ENCODE measurements at places on chromosomes 3 and 15. TPM values are rescaled to one million over a fixed set of nuclear protein-coding genes. Genes with fewer than 3 reads are reported as not detected.

GRCh38 chr3:12190832-12191231, 32.1 kb upstream of the TIMP4 start:
- H3K27ac ChIP-seq = no peak overlapping the region
- no peaks in the 10 kb centered on the region for H3K27me3 ChIP-seq
- DNase-seq = no peak
- H3K4me1 ChIP-seq = peaks cover 17% of the 10 kb centered on the region
- no peak overlapping the region for H3K4me3 ChIP-seq

- no peak for DNase-seq
- no peaks in the 10 kb centered on the region for H3K27me3 ChIP-seq
- H3K4me1 ChIP-seq = no peaks in the 10 kb centered on the region
- no peak overlapping the region for H3K27ac ChIP-seq
- no peaks in the 10 kb centered on the region for H3K36me3 ChIP-seq
- no peak overlapping the region for H3K4me3 ChIP-seq
Measured at GRCh38 chr3:159947220-159947619, 41.4 kb upstream of the IL12A start.

DNA sequence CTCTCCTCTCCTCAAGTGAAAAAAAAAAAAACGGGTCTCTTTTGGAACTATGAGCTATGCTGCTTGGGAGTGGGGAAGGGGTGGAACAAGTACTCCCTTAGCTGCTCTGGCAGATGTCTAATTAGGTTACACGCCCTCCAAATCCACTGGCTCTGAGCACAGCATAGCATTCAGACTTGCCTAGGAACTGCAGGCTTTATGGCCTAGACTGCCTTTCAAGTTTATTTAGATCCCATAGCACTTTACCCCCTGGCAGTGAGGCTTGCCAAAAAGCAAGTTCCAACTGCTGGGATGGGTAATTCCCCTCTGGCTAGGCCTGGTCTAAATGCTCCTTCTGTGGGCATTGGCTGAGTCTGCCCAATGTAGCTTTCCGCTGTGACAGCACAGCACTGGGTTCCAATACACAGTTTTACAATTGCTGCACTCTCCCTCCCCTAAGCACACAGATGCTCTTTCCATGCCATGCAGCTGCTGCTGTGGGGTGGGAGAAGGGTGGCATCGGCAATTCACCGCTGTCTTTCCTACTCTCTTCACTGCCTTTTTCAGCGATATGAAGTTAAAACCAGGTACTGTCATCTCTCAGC, 152.8 kb downstream of the KCNAB1 start:
- H3K4me1 ChIP-seq = no peaks in the 10 kb centered on the region
- H3K27ac ChIP-seq = no peak overlapping the region
- H3K36me3 ChIP-seq = no peaks in the 10 kb centered on the region
- H3K27me3 ChIP-seq = no peaks in the 10 kb centered on the region
- no peak for DNase-seq

HYAL1 gene
- 78.8 TPM for total RNA-seq

DNA sequence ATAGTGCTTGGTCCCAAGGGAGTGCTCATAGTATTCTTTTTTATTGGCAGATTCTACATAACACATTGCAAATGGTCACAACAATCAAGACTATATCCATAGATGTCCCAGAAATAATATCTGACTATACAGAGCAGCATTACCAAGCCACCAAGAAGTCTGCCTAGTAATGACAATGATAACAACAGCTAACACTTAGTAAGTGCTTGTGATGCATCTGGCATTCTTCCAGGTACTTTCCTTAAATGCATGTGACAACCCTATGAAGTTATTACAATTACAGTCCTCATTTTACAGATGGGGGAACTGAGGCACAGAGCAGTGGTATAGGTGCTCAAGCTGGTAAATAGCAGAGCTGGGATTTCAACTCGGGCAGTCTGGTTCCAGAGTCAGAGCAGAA, 49.6 kb upstream of the ICE2 start:
- no peaks in the 10 kb centered on the region for H3K27me3 ChIP-seq
- H3K4me1 ChIP-seq = peaks cover 4% of the 10 kb centered on the region
- DNase-seq = no peak
- H3K36me3 ChIP-seq = peaks cover 8% of the 10 kb centered on the region

ADAMTSL3 gene
- 26.2 TPM for total RNA-seq

MESP2 gene
- not detected for total RNA-seq

DNA sequence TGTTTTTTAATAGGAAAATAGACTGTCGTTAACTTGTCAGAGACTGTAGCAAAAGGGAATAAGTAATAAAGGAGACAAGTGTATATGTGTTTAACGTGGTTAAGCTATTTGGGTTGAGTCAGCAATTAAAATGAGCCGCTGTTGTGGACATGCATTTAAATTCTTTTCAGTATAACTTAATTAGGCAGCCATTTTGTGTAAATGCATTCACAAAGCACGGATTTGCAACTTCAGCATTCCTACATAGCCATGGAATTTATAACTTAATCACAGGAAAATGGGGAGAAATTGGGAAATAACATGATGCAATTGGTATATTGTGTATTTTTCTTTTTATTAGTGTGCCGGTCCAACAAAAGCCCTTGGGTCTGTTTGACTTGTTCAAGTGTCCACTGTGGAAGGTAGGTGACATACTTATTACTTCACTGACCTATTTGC, 27.9 kb downstream of the USP3 start:
- no peak for DNase-seq
- H3K27me3 ChIP-seq = no peaks in the 10 kb centered on the region
- H3K36me3 ChIP-seq = peaks cover 5% of the 10 kb centered on the region
- H3K27ac ChIP-seq = no peak overlapping the region

- no peak overlapping the region for H3K4me3 ChIP-seq
- no peaks in the 10 kb centered on the region for H3K36me3 ChIP-seq
- DNase-seq = no peak
- H3K4me1 ChIP-seq = no peaks in the 10 kb centered on the region
- H3K27ac ChIP-seq = no peak overlapping the region
Measured at GRCh38 chr3:100838157-100838556, 128.9 kb downstream of the TFG start.

GRCh38 chr15:67066041-67066958, 898 bp downstream of the SMAD3 start:
- DNase-seq = no peak
- H3K27me3 ChIP-seq = no peaks in the 10 kb centered on the region
- peak overlapping the region; percentile 81 for H3K4me3 ChIP-seq
- H3K4me1 ChIP-seq = peaks cover 28% of the 10 kb centered on the region
- no peaks in the 10 kb centered on the region for H3K36me3 ChIP-seq

DNA sequence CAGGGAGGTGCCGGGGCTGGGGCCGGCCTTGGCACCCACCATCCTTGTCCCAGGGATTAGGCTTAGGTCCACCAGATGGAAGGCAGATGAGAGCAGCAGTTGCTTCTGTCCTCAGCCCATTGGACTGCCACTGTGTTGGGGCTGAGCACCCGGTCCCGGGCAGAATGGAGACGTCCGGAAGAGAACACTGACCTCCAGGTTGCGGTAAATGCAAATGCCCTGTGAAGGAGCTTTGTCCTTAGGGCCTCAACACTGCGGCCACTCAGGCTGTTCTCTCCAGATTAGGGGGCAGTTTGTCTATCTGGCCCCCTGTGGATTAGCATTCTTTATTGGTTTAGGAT, at the start of gene SERINC4:
Gene SERINC4, minus strand, starts transcription at position 276 of the 341 bp plus-strand sequence. Its CDS starts 234 bp downstream, at position 42.
- H3K4me1 ChIP-seq = peaks cover 33% of the 10 kb centered on the region
- H3K36me3 ChIP-seq = peaks cover 70% of the 10 kb centered on the region
- H3K27ac ChIP-seq = peak within 1 kb of the TSS; percentile 87
- no peaks in the 10 kb centered on the region for H3K27me3 ChIP-seq
- peak within 1 kb of the TSS; percentile 96 for H3K4me3 ChIP-seq
- DNase-seq = peak; percentile 23

DNA sequence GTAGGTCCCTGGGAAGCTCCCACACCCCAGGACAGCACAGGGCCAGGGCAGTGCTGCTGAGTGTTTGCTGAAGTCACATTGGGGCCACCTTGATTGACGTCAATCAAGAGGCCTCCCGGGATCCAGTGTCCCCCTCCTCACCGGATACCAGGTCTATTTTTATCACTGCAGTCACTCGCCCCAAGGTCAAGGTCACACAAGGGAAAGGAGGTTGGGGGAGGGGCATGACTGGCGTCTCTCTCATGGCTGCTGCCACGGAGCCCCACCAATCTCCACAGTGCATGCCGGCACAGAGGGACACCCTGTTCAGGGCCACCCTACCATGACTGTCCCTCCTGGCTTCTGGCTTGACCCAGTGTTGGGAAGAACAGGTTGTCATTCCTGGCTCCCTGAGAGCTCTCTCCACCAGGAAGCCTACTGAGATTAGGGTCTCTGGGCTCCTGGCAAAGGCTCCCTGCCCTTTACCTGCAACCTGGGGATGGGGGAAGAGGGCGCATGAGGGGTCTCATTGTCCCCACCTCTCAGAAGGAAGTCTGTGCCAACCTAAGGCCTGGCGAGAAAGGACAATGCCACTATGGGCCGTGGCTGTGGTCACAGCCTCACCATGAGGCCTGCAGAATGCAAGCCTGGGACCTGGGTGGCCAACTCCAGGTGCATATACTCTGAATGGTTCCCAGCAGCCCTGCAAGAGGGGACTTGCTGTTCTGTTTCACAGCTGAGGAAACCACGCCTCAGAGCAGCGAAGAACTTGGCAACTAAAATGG, 1.5 kb downstream of the MYL3 start:
- no peak overlapping the region for H3K27ac ChIP-seq
- H3K4me1 ChIP-seq = peaks cover 11% of the 10 kb centered on the region
- DNase-seq = peak; percentile 53
- no peaks in the 10 kb centered on the region for H3K36me3 ChIP-seq
- no peak overlapping the region for H3K4me3 ChIP-seq

- no peak for DNase-seq
- H3K4me1 ChIP-seq = no peaks in the 10 kb centered on the region
- no peak overlapping the region for H3K27ac ChIP-seq
- H3K36me3 ChIP-seq = no peaks in the 10 kb centered on the region
- no peaks in the 10 kb centered on the region for H3K27me3 ChIP-seq
Measured at GRCh38 chr3:34319881-34320280, 521.5 kb downstream of the PDCD6IP start.

DNA sequence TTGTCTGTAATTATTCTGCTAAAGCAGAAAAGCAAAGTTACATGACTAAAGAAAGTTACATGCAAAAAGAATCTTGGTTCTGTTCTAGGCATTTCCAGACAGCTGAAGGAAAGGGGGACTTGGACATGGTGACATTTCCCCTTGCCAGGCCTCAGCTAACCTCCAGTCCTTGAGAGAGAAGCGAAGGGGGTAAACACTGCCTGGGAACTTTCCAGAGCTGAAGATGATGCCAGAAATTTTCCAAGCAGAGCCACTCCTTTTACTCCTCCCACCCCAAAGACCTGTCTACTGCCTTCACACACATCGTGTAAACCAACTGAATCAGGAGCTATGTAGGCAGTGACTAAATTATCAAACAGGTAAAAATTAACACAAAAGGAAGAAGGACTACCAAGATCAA, 5.4 kb downstream of the MEX3B start:
- no peak overlapping the region for H3K4me3 ChIP-seq
- H3K36me3 ChIP-seq = no peaks in the 10 kb centered on the region
- no peaks in the 10 kb centered on the region for H3K27me3 ChIP-seq
- DNase-seq = no peak

- no peaks in the 10 kb centered on the region for H3K36me3 ChIP-seq
- no peaks in the 10 kb centered on the region for H3K27me3 ChIP-seq
- H3K4me1 ChIP-seq = no peaks in the 10 kb centered on the region
- no peak overlapping the region for H3K27ac ChIP-seq
Measured at GRCh38 chr3:32940726-32941125, 10.7 kb upstream of the CCR4 start.

FAM174B gene
- total RNA-seq = 62.9 TPM

- no peak overlapping the region for H3K27ac ChIP-seq
- H3K4me3 ChIP-seq = no peak overlapping the region
- no peak for DNase-seq
Measured at GRCh38 chr3:169110633-169111032, 552.9 kb downstream of the MECOM start.

MRPS11 gene
- total RNA-seq = 33.7 TPM

GRCh38 chr3:81485444-81485865, 276.0 kb downstream of the GBE1 start:
- DNase-seq = no peak
- H3K4me1 ChIP-seq = peaks cover 3% of the 10 kb centered on the region
- no peaks in the 10 kb centered on the region for H3K27me3 ChIP-seq
- H3K4me3 ChIP-seq = no peak overlapping the region

ATP13A5 gene
- total RNA-seq = 2.0 TPM

AHSG gene
- total RNA-seq = not detected

DNA sequence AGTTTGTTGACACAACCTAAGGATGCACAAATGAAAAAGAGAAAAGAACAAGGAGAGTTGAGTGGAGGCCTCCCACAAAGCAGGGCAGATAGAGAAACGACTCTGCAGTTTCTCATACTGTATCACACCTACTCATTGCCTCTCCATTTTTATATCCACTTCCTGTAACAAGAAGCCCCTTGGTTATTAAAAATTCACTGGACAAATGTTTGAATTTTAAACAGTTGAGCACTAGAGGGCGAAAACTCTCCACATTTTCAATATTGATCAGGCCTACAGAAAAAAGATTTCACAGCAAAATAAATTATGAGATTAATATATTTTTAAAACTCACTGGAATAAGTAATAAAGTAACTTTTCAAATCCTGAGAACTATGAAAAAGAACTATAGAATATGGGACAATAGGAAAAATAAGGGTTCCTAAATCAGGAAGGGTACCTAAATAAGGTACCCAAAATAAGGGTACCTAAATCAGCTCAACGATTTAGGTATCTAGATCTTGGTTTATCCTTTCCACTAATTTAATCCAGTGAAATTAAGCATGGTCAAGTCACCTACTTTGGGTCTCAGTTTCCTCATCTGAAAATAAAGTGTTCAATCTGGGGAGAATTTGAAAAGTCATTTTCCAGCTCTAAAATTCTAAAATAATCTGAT, 47.0 kb upstream of the PPIB start:
- H3K4me3 ChIP-seq = no peak overlapping the region
- H3K36me3 ChIP-seq = peaks cover 30% of the 10 kb centered on the region
- H3K27ac ChIP-seq = no peak overlapping the region

C3orf62 gene
- 6.8 TPM for total RNA-seq

THSD4 gene
- total RNA-seq = 25.6 TPM

DNA sequence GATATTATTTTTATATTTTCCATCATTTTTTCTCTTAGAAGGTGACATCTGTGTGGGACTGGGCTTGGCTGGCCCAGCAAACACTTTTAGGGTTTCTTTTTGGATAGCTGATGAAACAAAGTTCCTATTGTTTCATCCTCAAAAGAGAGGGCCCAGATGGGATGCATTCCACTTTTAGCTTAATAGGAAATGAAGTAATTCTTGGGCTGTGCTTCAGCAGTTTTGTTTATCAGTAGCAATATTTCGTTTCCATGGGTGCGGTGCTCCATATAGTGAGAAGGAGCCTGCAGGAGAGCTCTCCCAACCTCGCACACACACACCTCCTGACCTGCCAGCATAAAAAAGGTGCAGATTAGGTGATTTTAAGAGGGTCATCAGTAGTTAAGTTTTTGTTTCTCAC, 147.5 kb downstream of the AKAP13 start:
- H3K36me3 ChIP-seq = no peaks in the 10 kb centered on the region
- H3K27me3 ChIP-seq = no peaks in the 10 kb centered on the region
- H3K27ac ChIP-seq = peak overlapping the region; percentile 76
- peaks cover 46% of the 10 kb centered on the region for H3K4me1 ChIP-seq

DNA sequence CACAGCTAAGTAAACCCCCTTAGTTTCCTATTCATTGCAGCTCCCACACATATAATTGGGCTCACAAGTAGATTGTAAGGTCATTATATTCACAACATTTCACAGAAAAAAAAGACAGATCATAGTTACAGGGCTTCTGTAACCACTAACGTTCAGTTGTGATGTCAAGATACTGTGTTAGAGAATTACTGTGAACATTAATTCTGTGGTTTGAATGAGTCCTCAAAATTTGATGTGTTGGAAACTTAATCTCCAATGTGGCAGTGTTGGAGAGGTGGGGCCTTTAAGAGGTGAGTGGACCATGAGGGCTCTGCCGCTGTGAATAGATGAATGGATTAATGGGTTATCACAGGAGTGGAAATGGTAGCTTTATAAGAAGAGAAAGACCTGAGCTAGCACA, 21.3 kb downstream of the GRK7 start:
- no peaks in the 10 kb centered on the region for H3K27me3 ChIP-seq
- H3K4me1 ChIP-seq = no peaks in the 10 kb centered on the region
- no peak overlapping the region for H3K4me3 ChIP-seq
- DNase-seq = no peak
- no peaks in the 10 kb centered on the region for H3K36me3 ChIP-seq

Data from upper lobe of right lung (tissue), 1 donor.